Upper lobe of right lung (tissue), 1 donor: ENCODE measurements at places on chromosomes 4 and X. TPM values are rescaled to one million over a fixed set of nuclear protein-coding genes. Genes with fewer than 3 reads are reported as not detected.

The KCNIP4 gene
- not detected for total RNA-seq

The BMP3 gene
- 15.5 TPM for total RNA-seq

The FBXO8 gene
- total RNA-seq, result 33.8 TPM

- H3K36me3 ChIP-seq, result no peaks in the 10 kb centered on the region
- no peak overlapping the region for H3K4me3 ChIP-seq
- no peak for DNase-seq
- peaks cover 3% of the 10 kb centered on the region for H3K4me1 ChIP-seq
Observed at GRCh38 chrX:39731735-39732134, 366.0 kb downstream of the BCOR start.

DNA sequence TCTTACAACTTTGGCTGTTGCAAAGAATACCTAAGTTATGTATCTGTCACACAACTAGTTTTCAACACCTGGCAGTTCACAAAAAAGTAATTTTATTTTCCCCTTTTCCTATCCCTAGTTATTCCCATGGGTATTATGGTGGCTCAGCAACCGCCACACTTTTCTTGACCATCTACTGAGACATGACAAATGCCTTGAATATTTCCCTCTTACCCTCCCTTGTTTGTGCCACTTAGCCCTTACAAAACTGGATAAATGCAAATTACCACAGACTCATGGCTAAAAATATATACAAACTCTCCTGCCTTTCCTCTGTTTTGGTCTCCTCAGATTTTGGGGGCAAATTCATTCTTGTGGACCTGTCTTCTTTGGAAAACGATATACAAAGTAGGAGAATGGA, 72.1 kb downstream of the AMOT start:
- no peak for DNase-seq
- no peak overlapping the region for H3K4me3 ChIP-seq
- H3K4me1 ChIP-seq, result no peaks in the 10 kb centered on the region
- H3K27me3 ChIP-seq, result no peaks in the 10 kb centered on the region
- no peak overlapping the region for H3K27ac ChIP-seq

- H3K4me1 ChIP-seq, result peaks cover 15% of the 10 kb centered on the region
- peaks cover 43% of the 10 kb centered on the region for H3K36me3 ChIP-seq
- DNase-seq, result no peak
Observed at GRCh38 chr4:118756958-118757357, 71.8 kb downstream of the METTL14 start.

GRCh38 chr4:189221691-189222090, 719.0 kb upstream of the FRG1 start:
- no peak overlapping the region for H3K27ac ChIP-seq
- no peaks in the 10 kb centered on the region for H3K27me3 ChIP-seq
- no peak overlapping the region for H3K4me3 ChIP-seq
- DNase-seq, result no peak
- no peaks in the 10 kb centered on the region for H3K36me3 ChIP-seq

DNA sequence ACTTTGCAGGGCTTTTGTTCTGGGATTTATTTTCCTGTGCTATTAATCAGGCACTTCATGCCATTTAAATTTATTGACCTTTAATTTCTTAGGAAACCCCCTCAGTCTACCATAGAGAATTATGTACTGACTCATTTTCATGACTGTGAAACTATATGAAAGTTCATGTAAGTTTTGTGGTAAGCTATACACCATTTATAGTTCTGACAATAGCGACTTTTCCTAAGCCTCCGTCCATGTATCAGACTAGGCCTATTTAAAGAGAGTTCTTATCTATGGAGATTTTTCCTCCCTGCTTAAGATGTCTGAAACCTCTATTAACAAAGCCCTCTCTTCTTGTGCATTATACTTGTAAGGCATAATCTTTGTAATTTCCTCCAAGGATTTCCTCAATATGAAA, 111.6 kb downstream of the AFF2 start:
- no peaks in the 10 kb centered on the region for H3K4me1 ChIP-seq
- H3K4me3 ChIP-seq, result no peak overlapping the region
- no peak for DNase-seq
- H3K36me3 ChIP-seq, result no peaks in the 10 kb centered on the region
- no peak overlapping the region for H3K27ac ChIP-seq

DNA sequence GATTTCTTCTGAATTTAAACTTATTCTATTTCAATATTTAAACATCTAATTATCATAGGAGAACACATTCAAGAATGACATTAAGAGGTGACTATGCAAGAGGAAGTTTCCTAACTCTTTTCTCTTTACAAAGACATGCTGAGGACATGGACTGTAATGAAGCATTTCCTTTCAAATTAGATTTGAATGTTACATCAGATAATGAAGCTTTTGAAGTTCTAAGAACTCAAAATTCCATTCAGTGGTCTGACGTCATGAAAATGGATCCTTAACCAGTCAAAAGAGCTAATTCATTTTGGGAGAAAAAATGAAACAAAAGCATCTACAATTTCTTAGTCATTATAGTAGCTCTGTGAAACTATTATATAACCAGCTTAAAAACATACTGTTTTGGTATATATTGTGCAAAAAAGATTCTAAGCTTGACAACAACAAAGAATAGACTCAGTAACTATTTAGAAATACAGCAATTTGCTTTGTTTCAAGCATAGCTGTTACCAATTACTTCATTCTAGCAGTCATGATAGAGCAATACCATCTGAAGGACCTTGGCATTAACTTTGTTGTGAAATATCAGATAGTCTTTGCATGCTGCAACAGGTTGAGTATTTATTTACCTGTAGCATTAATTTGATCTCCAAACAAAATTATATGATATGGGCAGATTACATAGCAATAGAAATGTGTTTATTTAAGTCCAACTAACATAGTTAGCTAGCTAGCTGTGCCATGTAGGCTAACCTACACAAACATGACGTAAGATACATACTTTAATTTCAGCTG, 13.7 kb upstream of the DTHD1 start:
- no peak overlapping the region for H3K27ac ChIP-seq
- H3K4me3 ChIP-seq, result no peak overlapping the region
- H3K27me3 ChIP-seq, result no peaks in the 10 kb centered on the region
- H3K36me3 ChIP-seq, result no peaks in the 10 kb centered on the region
- no peak for DNase-seq

- H3K4me3 ChIP-seq, result no peak overlapping the region
- no peak for DNase-seq
- no peaks in the 10 kb centered on the region for H3K27me3 ChIP-seq
- H3K4me1 ChIP-seq, result no peaks in the 10 kb centered on the region
Observed at GRCh38 chrX:140467211-140467610, 37.7 kb downstream of the SOX3 start.

DNA sequence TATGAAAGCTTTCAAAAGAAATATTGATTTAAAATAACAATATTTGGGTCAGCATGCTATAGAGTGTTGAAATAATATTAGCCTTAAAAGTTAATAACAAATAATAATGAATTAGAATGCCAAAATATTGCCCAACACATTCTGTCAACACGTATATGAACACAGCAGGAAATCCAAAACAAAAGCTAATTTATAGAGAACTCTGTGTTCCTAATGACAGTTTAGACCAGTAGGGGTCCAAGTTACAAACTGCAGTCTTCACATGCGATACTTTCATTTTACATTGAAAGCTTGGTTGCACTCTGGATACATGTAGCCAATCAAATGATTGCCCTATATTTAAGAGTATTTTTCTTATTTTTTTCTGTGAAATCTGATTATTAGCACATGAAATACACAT, 274.4 kb downstream of the DCTD start:
- no peaks in the 10 kb centered on the region for H3K27me3 ChIP-seq
- no peak overlapping the region for H3K27ac ChIP-seq
- no peak overlapping the region for H3K4me3 ChIP-seq

GRCh38 chr4:87974856-87975462, 555 bp upstream of the SPP1 start:
- no peak overlapping the region for H3K4me3 ChIP-seq
- peaks cover 4% of the 10 kb centered on the region for H3K4me1 ChIP-seq
- no peaks in the 10 kb centered on the region for H3K36me3 ChIP-seq
- no peak for DNase-seq
- peaks cover 6% of the 10 kb centered on the region for H3K27me3 ChIP-seq

DNA sequence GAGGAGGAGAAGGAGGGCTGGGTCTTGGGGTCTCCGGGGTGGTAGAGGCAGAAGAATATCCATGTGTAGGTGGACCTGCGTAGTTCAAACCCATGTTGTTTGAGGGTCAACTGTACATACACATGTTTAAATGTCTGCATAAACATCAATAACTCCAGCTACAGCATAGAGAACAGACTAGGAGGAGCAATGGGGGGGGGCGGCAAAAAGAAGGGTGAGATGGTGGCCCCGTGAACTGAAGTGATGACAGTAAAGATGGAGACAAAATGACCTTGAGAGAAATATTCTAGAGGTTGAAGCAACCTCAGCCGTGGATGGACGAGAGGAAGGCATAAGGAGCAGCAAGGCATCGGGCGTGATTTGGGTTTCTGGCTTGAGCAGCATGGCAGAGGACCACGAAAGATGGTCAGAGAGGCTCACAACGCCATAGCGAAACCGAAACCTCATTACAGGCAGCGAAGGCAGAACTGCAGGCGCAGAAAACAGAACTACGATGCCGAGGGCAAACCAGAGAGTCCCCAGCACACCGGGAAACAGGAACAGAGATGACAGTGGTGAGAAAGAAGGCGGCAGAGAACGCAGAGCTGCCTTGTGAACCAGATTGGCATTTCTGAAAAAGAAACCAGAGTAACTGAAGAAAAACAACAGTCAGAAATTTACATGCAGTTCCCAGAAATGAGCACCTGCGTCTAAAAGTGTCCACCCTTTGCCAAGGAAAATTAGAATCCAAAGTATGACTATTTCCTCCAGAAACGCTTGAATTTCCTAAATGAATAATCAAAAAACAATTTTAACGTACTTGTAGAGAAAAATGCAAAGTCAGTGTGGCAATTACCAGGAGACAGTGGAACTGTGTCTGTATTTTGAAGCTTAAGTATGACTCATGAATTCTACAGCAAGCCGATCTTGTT, 50.3 kb upstream of the ENPP6 start:
- no peaks in the 10 kb centered on the region for H3K36me3 ChIP-seq
- peak overlapping the region; percentile 84 for H3K27ac ChIP-seq
- DNase-seq, result peak; percentile 72
- H3K4me1 ChIP-seq, result no peaks in the 10 kb centered on the region
- H3K4me3 ChIP-seq, result peak overlapping the region; percentile 26
